COR-L47 (cell line): ENCODE measurements at places on chromosomes 4 and X.

DNA sequence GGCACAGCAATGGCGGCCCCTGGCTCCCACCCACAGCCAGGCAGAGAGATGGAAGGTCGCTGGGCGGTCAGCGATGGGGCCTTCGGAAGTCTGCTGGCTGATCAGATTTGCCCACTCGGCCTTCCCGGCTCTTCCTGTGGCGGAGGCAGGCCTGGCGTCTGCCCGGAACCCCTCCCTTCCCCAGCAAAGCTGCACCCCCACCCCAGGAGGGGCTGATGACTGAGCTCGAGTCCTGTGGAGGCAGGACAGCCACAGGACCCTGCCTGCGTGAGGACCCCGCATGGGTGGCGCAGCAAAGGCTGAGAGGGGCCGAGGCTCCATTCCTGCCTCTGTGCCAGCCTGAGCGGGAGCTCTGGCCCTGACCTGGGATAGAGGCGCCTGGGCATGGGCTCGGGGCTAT, 34.8 kb downstream of the TACC3 start:
- DNase-seq, result no peak

DNA sequence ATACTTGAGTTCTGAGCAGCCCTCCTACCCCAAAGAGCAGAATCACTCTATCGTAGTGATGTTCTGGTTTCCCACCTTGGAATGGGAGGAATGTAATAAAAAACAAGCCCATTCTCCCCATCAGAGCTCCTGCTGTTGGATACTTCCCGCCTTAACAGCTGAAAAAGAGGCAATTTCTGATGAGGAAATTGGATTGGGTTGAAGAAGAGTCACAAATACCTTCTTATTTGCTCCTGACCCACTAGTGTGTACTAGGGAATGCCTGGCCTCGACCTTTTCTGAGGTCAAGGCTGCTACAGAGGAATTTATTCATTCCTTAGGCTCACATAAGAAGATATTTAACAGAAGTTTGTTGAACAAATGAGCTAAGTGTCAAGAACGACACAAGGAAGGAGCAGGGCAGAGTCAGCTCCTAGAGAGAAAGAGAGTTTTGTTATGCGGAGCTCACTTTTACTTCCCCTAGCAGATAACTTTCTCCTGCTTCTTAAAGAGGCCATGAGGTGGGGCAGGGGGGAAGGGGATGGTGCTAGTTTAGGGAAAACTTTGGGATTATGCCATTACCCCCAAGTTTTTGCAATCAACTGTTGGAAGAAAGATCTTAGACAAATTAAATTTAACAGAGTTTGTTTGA, 273.8 kb upstream of the CLNK start:
- no peak for DNase-seq

DNA sequence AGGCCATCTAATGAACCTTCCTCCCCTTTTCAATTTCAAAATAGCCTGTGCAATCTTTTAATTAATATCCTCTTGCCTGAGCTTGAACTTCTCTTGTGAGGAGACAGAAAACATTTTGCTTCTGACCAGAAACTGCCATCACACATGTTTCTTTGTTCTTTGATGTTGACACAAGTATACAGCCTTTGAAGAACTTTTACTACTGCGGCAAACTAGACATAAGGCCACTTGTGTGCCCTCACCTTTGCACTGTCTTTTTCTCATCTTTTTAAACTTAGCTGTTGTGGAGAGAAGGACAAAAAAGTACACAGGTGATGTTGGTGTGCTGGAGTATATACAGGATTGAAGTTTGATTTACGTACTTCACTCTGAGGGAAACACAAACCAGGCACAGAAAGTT, 116.3 kb upstream of the C1GALT1C1 start:
- DNase-seq, result no peak

GRCh38 chr4:176302283-176303275, 17.2 kb upstream of the SPCS3 start:
- DNase-seq, result no peak

GRCh38 chrX:81957900-81958545, 756.1 kb downstream of the SH3BGRL start:
- DNase-seq, result peak; percentile 42

DNA sequence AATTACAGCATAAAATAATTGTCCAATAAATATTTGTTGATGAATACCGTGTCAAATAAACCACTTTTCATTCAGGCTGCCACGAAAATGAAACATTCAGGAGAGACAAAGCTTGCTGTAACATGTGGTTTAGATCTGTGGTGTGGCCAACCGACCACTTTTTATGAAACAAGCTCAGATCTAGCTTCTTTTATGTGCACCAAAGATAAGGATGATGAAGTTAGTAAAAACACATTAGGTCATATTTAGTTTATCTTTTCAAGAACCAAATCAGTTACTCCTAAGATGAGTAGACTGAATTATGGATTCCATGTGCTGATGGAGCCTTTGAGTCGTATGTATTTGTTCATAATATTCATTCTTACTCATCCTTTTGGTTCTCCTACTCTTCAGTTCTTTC, 35.8 kb downstream of the STOX2 start:
- DNase-seq, result no peak

DNA sequence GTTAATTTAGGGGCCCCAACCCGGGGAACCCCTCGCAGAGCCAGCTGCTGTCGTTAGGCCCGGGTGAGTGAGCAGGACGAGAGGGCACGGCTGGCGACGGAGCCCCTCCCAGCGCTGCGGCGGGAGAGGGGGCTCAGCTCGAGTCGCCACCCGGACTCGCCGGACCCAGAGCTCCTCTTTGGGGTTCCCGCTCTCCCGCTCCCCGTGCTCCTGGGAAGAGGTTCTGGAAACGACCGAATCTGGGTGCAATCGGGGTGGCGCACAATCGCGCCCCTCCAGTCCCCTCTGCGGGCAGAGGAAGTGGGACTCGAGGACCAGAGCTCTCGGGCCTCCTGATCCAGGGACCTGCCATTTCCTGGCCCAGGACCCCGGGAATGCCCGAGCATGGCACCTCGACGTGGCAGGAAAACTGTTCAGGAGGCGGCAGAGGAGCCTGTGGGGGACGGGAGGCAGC, 37.3 kb upstream of the ARAF start:
- no peak for DNase-seq

DNA sequence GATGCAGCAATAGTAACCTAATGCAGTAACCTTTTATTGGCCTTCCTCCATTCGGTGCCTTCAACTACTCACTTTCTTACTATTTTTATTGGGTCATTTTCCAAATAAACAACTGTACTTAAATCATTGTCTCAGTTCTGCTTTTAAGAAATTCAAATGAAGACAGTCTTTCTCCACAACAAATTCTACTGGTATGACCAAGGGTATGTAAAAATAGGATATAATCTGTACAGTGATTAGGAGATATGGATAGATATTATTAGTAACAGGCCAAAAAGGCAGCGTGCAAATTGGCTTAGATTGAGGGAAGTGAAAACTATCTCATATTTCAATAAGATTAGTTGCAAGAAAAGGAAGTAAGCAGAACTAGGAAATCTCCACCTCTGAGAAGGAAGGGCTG, 177.4 kb upstream of the PPP1R2C start:
- no peak for DNase-seq

GRCh38 chrX:84046403-84046984, 141.5 kb downstream of the RPS6KA6 start:
- peak; percentile 9 for DNase-seq

DNA sequence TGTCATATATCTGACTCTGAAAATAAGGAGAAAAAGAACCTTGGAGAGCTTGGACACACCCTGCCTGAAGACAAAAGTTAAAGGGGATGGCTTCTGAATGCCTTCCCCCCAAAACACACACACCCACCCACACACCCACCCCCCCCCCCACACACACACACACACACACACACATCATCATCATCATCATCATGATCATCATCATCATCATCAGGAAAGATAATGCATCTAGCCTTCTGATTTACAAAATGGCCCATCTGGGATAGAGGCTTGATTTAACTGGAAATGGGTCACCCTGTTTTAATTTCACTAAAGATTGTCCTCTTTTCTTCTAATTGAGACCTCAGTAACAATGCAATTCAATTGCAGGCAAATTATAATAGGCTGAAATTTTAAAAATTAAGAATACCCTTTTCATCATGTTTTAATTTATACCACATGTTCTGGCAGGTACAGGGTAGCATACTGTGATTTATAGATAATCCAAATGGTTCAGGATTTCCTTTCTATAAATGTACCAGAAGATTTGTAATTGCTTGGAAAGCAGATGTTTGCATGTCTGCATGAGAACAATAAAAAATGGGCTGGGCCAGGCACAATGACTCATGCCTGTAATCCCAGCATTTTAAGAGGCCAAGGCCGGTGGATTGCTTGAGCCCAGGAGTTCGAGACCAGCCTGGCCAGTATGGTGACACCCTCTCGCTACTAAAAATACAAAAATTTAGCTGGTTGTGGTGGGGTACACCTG, 56.5 kb downstream of the TRIM2 start:
- no peak for DNase-seq

GRCh38 chr4:32022071-32022470, 1301.9 kb downstream of the PCDH7 start:
- DNase-seq, result no peak

DNA sequence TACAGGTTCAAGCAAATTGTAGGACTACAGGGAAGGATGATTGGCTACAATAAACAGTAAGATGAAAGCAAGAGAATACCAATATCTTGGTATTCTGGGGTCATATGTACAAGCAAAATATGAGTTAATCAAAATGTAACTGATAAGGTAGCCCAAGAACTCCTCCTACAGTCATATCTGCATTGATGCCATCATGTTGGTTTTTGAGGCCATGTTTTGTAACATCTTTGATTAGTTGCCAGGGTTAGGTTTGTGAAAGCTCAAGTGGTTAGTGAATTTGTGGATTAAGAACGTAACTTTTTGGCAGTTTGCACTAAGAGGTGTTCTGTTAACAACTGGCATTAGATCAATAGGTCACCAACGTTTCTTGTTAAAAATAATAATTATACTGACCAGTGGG, 59.6 kb downstream of the USP9X start:
- DNase-seq, result no peak

GRCh38 chr4:14000091-14000814, 372.7 kb upstream of the BOD1L1 start:
- no peak for DNase-seq

GRCh38 chr4:122854447-122855352, 28.1 kb downstream of the FGF2 start:
- no peak for DNase-seq

DNA sequence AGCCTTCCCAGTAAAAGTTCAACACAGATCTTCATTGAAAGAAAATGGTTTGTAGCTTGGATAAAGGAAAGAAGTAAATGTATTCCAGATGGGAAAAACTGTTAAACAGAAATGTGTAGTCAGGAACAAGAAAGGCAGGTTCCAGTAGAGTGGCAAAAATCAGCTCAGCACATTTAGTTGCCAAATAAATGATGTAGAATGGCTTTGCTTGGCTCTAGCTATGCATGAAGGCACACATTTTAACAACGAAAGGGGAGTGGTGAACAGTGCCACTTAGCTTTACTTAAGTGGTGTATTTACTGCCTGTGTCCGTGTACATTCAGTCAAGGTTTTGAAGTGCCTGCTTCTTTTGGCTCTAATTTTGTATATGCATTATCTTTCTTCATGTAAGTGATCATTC, 644.5 kb upstream of the ATOH1 start:
- peak; percentile 71 for DNase-seq

DNA sequence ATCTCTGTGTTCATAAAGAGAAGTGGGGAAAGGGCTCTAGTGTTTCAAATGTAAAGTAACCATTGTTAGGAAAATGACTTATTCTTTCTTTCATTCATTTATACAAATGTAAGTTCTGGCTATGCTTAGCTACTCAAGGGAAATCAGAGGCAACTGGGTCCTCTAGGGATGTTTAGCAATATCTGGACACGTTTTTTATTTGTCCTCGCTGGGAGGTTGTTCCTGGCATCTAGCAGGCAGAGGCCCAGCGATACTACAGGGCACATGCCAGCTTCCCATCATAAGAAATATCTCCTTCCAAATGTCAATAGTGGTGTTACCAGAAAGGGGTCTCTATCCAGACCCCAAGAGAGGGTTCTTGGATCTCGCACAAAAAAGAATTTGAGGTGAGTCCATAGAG, 150.0 kb downstream of the VCX3A start:
- DNase-seq, result no peak

- no peak for DNase-seq
Observed at GRCh38 chr4:7160439-7160838, 31.9 kb upstream of the SORCS2 start.

DNA sequence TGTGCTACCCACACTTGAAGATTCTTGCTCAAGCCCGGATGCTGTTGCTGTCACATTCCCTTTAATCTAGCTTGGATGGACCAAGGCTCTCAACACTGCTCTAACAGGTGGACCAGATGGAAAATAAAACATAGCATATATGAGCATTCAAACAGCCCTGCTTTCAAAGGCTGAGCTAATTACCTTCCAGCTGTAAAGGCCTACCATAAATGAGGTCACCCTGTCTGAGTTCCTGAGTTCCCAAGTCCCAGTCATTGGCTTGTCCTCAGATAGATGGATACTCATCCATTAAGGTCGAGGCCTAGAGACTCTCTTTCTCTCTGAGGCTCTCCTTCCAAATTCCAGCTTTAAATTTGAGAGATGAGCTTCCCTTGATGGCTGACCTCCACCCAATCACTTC, 147.5 kb downstream of the STOX2 start:
- DNase-seq, result no peak

DNA sequence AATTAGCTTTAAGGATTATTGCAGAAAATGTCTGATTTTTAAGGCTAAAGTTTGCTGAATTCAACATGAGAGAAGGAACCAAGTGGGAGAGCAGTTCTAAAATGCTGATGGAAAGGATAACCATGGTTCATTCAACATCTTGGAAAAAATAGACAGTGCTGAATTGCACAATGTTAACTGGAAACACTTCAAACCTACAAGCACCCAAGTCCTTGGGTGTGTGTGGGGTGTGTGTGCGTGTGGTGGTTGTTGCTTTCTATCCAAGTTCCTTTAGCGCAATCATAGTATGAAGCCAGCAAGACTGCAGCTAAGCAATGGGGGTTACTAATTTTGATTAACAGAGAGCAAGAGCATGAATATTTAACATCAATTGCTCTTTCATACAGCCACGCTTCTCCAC, 29.3 kb upstream of the SCOC start:
- DNase-seq, result no peak

DNA sequence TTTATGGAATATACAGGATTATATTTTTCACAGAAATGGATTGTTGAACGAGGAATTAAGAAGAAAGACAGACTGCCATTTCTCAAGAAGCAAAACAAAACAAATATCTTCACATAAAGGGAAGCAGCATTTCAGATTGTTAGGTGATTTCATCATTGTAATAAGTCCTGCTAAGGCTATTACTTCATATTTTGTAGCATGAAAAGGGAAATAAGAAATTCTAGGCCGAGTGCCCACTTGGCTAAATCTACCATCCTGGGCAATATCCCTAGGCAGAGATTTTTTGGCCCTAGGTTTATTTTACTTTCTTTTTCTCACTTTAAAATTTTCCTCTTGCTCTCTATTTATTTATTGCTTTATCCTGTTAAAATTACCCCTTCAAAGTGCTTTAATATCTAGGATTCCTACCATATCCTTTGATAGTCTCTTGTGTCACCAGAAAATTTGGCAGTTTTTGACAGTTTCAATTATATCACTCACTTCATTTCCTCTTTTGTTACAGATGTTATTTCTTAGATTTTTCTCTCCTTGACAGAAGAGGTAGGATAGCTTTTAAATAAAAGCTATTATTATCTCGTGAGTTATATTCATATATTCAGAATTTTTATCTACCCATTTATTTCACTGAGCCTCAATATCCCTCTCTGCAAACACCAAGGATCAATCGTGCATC, 142.3 kb downstream of the PDGFC start:
- no peak for DNase-seq

- no peak for DNase-seq
Observed at GRCh38 chr4:75135068-75135825, 202.3 kb downstream of the PARM1 start.

- no peak for DNase-seq
Observed at GRCh38 chrX:41293269-41293668, 40.7 kb upstream of the DDX3X start.
